ENCODE measurements at places on chromosomes 12 and 14.

GRCh38 chr14:54749180-54749579, 153.4 kb downstream of the GCH1 start:
- DNase-seq, result no peak

DNA sequence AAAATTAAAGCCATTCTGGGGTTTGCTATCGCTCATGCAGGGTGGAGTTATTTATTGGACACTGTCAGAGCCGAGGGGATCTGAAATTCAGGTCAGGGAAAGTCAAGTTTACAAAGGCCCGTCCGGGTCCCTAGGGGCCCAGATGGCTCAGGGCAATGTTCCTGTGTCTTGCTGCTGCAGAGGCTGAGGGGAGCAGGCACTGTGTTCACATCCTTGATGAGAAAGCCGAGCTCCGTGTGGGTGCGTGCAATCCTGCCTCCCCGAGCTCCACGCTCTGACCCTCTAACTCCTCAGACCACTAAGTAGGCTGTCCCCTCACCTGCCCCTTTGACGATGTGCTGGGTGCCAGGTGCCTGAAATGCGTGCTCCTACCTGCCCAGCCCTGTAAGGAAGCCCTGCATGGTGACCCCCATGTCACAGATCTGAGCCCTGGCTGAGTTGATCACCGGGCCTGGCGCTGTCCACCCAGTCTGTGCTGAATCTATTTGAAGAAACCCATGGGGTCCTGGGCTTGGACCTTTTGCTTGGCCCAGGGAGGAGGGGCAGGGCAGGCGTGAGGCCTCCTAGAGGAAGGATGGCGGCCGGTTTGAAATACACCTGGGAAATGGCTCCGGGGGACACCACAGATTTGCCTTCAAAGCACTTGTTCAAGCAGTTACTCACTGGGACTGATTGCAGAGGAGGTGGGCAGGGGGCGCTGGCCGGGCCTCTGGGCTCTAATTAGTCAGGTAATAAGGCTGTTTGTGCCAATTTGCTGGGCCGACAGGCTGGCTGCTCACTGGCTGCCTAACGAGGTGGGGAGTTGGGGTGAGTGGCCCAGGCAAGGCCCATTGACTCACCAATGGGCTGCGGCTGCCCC, 204.3 kb downstream of the KIF26A start:
- no peak for DNase-seq

GRCh38 chr12:3998968-3999792, 126.0 kb upstream of the PARP11 start:
- DNase-seq, result no peak

GRCh38 chr14:59627011-59627520, 50.5 kb upstream of the CCDC175 start:
- DNase-seq, result no peak

GRCh38 chr12:123794027-123794426, 31.9 kb downstream of the DNAH10 start:
- DNase-seq, result no peak

GRCh38 chr12:50458606-50459005, 46.2 kb upstream of the DIP2B start:
- DNase-seq, result no peak

DNA sequence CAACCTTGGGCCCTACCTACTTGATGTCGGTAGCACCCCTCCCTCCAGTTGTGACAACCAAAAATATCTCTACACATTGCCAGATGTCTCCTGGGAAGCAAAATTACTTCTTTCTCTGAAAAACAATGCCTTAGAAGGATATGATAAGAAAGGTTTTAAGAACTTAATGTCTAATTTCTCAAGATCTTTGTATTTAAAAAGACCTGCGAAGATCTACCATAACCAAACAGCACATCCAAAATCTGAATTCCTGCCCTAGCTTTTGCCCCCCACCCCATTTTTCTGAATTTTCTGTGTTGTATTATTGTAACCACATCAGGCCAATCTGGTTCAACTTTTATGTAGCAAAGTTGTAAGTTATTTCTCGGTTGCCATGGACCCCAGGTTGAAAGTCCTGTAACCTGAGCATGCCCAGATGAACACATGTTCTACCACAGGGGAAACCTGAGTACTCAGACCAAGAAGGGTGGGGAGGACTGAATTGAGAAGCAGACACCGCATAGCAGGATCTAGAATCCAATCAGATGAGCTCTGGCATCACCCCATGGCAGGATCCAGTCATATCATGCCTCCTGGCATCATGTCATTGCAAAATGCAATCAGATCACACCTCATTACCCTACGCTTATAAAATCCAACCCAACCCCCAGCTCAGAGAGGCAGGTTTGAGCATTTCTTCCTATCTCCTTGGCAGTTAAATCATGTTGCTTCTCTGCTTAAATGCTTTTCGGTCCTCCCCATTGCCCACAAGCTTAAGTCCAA, 8.7 kb downstream of the TMEM253 start:
- peak; percentile 59 for DNase-seq

GRCh38 chr12:54373649-54374561, 9.6 kb upstream of the GPR84 start:
- no peak for DNase-seq

- no peak for DNase-seq
These were observed 23.5 kb downstream of the ATG14 start for GRCh38 chr14:55388160-55388559.

DNA sequence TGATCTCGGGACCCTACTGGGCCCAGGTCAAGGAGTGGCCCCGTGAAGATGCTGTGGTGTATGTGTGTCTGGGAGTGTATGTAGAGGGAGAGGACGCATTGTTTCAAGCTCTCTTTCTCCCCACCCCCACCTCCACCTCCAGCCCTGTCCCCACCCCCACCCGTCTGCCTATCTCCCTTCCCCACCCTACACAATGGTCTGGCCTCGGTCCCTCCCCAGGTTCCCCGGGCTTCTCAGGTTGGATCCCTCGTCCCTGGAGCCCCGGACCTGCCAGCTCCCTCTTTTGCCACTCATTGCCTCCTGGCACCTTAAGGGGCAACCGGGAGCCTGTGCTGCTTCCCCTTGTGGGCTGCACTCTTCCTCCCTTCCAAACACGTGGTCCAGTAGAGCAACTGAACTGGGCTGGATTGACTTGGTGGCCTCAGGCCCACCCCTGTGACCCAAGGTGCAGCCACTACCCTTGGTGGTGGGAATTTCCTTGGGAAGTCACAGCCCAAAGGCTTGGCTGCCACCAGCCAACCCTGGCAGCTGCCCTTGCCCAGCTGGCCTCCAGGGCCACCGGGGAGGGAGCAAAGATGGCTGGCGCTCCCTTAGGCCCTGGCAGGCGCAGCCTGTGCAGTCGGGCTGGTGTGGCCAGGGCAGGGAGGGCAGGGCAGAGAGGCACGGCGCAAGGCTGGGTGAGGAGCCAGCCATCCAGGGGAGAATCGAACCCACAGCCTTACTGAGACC, 628 bp downstream of the VRTN start:
- no peak for DNase-seq

- no peak for DNase-seq
These were observed 63.3 kb downstream of the PPP1R12A start for GRCh38 chr12:79871621-79872020.

DNA sequence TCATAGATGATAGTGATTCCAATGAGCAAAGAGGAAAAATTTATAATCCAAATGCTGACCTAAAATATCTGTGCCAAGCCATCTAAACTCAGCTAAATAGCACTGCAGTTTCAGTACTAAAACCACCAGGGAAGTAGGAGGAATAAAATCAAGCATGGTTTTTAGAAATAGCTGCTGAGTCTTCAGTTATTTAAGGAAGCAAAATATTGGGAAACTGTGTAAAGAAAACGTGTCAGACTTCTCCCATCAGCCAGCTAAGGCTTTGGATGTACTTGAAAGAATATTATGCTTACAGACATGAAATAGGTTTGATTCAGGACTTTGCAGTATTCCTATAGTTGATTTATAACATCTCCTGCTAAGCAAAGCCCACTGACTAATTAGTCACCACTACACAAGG, 24.7 kb downstream of the CLEC2D start:
- DNase-seq, result no peak

GRCh38 chr14:37116933-37117849, 55.2 kb downstream of the SLC25A21 start:
- DNase-seq, result no peak

- no peak for DNase-seq
These were observed 493 bp downstream of the NUMB start for GRCh38 chr14:73457924-73458182.

DNA sequence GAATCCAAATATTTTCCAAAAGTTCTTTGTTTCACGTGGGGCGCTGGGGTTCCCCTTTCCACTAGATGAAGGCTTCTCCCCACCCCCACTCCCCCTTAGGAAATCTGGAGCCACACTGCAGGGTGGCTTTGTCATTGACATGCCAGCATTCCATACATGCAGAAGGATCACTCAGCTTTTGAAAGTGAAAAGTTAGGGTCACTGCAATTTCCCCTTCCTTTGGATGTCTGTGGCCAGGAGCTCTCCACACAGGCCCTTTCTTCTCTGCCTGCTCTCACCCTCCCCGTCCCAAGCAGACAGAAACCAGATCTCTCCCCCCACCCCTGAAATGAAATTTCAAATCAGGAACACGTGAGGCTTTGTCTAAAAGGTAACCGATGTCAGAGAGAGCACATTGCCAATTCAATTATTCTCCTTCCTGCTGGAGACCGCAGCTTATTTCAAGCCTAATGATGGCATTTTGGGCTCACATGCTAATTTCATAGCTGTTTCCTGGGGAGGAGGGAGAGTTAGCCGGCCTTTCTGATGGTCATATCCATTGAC, 153.9 kb upstream of the RFLNA start:
- DNase-seq, result no peak

DNA sequence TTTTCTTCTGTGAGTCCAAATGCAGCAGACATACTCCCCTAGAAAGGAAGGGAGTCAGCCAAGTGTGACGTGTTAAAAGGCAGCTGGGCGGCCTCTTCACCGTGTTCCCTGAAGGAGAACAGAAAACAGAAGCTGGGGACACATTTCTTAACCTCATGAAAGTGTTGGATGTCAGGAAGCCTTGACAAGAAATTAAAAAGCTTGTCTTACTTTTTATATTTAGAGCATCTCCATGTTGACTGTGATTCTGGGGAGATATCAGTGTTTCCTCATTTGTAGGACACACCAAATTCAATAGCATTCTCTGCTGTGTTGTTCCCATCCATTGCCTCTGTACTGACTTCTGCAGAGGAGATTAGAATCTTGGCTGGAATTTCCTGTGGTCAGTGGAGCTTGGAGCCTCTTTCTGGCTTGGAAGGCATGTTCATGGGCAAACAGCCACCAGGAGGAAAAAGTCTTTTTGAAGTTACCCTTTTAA, 93.7 kb downstream of the RMST start:
- DNase-seq, result no peak

- DNase-seq, result peak; percentile 50
These were observed 4.2 kb upstream of the AAAS start for GRCh38 chr12:53325511-53326061.

Data from activated T-cell treated with anti-CD3 and anti-CD28 coated beads, Interleukin-2, amount 50 U/mL, for 48 hours (primary cell).